ENCODE measurements at places on chromosomes 6 and 20.

DNA sequence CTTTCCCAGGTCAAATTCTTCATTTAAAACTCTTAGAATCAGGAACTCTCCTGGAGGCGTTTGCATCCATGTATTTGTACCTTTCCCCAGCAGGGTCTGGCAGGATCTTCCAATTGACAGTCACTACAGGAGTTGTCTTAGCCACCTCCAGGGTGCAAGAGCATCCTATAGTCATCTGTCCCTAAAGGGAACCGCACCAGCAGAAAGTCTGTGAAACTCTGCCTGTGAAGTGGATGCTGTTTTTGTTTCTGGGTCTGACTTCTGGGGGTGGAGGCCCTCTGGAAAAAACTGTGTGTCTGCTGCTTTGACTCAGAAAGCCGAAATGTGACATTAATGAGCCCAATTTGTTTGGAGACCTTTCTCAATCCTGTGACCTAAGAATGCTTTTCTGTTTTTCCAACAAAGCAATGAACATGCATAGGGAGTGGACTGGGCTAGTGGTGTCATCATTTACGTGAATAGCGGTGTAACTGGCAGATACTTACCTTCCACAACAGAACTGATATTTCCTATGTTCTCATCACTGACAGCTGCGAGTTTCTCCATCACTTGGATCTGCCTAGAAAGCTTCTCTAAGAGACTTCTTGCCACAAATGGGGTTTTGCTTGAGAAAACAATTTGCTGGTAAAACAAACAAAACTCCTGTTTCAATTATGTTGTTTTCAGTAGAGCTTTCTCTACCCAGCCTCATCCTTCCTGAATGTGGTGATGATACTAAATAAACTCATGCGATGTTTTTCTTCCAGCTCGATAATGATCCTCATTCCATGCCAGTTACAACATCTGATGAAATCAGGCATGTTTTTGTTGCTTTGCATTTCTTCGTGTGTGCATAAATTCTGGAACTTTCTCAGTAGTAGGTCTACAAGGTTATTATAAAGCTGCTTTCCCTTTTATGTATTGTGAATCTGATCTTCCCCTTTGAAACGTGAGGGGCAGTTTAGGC, 33.3 kb upstream of the ARMH2 start:
- no peak for DNase-seq

- DNase-seq, result no peak
Measured at GRCh38 chr6:140879946-140880345, 1252.8 kb upstream of the GJE1 start.

- no peak for DNase-seq
Measured at GRCh38 chr20:8587810-8588209, 455.7 kb downstream of the PLCB1 start.

- DNase-seq, result no peak
Measured at GRCh38 chr6:139909992-139910391, 535.5 kb upstream of the CITED2 start.

GRCh38 chr6:14719270-14719669, 526.6 kb upstream of the JARID2 start:
- no peak for DNase-seq

- no peak for DNase-seq
Measured at GRCh38 chr6:73032586-73032985, 192.7 kb downstream of the KHDC1L start.

DNA sequence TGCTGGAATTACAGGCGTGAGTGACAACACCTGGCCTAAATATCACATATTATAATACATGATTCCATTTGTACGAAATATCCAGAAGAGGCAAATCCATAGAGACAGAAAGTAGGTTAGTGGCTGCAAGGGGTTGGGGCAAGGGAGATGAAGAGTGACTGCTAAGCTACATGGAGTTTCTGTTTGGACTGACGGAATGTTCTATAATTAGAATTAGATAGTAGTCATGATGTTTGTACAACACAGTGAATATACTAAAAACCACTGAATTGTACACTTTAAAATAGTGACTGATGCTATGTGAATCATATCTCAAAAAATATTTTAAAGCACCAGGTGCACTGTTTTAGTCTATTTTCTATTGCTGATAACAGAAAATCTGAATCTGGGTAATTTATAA, 3.7 kb upstream of the HEBP2 start:
- no peak for DNase-seq

- DNase-seq, result no peak
Measured at GRCh38 chr6:143811501-143812157, 31.5 kb upstream of the LTV1 start.

GRCh38 chr6:14968056-14968637, 277.7 kb upstream of the JARID2 start:
- no peak for DNase-seq

DNA sequence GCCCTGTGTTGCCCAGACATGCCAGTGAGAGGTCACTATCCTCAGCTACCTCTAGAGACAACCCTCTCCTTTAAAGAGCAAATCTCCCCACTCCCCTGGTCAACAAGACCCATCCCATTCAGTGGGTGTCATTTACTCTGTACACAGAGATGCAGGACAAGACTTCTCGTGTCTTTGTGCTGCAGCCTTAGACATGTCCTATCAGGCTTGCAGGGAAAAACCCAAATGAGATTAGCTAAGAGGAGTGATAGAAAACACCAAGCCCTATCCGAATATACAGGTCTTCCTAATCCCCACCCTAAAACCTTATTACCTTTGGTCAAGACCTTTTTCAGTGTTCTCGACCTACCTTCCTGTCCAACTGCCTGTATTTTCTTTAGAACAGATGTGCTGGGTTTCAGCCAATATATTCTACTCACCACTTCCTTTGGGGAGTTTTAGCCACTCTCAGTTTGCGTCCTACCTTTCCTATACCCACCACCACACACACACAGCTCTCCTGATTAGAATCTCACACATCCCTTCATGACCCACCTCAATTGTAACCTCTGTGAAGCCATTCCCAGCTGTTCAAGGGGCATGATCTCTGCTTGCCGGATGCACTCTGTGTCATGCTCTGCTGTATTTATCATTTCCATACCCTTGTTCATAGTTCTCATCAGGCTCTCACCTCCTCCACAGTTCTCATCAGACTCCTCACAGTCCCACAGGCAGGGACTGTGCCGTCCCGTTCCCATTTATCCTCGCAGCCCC, 39.7 kb downstream of the TRAM2 start:
- DNase-seq, result no peak

- no peak for DNase-seq
Measured at GRCh38 chr6:122660296-122660695, 50.1 kb downstream of the PKIB start.
